Stimulated activated CD8-positive, alpha-beta memory T cell treated with anti-CD3 and anti-CD28 coated beads, Interleukin-4, amount 100 ng/mL, for 1 hour (primary cell): ENCODE measurements at places on chromosomes 1 and 21.

- DNase-seq = no peak
These were observed 773.2 kb upstream of the ADAMTS5 start for GRCh38 chr21:27740084-27740483.

DNA sequence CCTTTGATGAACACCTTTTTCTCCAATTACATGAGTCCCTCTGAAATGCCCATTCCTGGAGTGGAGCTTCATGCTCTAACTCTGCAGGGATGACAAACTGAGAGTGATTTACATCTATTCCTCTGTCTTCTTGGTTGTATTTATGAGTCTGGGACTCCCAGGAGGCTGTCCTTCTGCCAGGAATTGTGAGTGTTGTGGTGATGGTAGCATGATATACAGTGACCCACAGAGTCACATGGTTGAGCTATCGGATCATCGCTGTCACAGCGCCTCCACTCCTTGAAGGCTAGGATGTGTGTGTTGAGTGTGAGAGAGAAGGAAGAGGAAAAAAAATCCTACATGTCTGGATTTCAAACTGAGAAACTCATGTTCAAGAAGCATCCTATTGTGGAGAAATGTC lies 163.4 kb upstream of the CACNA1E start:
- no peak for DNase-seq

GRCh38 chr1:186009039-186009737 lies 275.0 kb downstream of the HMCN1 start:
- DNase-seq = no peak

DNA sequence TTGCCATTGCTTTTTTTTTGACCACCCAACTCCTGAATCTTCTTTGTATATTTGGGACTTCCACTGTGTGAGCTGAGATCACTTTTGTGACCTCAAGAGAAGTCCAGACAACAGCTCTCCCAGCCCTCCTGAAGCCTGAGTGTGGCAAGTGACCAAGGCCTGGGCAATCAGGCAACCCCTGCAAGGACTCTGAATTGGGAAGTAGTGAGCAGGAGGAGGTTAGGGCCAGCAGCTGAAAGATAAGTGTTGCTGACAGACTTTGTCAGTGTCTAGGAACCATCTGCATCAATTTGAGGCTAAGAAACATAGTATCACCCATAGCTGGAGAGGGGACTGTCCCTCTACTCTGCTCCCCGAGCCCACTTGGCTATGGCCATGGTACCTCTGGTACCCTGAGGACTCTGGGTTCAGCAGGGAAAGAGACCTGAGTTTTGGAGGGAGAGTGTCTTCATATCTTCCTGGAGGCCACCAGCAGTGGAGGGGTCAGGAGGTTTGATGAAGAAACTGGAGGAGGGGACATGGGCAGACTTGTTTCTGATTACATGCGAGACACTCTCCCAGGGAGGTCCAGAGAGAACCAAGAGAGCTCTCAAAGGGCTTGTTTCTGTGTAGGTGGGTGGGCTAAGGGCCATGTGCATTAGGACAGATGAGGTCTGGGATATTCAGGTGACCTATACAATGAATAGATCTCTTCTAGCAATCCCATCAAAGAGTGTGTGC lies 147.0 kb upstream of the DNAH14 start:
- DNase-seq = no peak

DNA sequence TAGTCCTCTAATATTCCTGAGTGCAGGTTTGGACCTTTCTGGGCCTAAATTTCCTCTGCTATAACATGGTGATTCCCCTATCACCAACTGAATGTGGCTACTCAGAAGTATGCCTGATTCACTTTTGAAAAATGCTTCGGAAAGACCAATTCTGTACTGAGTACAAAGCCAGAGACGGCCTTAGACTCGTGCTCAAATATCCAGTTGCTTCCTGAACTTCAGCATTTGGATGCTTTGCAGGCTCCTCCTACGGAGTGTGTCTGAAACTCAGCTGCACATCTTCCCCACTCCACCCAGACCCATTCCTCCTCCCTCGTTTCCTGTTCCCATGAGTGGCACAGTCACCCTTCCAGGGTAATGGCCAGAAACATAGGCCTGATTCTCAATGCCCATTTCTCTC lies 98.4 kb upstream of the GADD45A start:
- DNase-seq = no peak
